Activated naive CD4-positive, alpha-beta T cell (primary cell): ENCODE measurements at places on chromosomes 3 and 15.

DNA sequence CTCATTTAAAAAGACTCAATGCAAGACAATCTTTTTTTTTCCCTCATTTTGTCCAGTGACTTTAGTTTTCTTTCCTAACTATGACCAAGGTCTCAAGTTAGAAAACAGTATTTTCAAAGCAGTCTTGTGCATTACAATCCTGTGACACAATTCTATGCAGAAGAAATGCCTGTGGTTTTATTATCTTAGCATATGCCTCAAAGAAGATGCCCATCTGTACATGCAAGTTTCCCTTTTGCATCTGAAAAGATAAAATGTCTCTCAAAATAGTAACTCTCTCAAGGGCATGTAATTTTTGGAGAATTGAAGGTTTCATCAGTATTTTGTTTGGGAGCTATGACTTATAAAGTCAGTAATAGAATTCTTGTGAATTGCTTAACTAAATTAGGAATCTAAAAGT lies 292.0 kb upstream of the SUCLG2 start:
- no peak for DNase-seq

DNA sequence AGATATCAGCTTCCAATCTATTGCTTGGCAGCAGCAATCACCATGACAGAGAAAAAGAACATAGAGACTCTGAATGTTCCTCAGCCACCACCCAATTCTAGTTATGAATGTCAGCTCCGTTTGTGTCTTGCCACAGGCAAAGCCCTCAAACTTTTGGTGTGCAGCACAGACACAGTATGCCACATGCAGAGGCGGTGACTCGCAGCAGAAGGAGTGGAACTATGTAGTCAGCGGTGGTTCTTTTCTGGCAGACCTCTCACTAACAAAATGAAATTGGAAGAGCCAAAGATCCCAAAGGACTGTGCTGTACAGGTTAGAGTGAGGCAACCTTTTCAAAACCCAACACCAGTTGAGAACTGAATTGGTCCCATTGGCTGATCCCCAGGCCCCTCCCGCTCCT lies 220.9 kb downstream of the SLC9A9 start:
- DNase-seq, result no peak

- no peak for DNase-seq
Measured at GRCh38 chr3:144229330-144229729, 257.7 kb downstream of the DIPK2A start.

- no peak for DNase-seq
Measured at GRCh38 chr3:149468504-149469212, 5.8 kb upstream of the TM4SF4 start.

- DNase-seq, result peak; percentile 78
Measured at GRCh38 chr15:31326875-31327668, 437 bp downstream of the KLF13 start.

- DNase-seq, result no peak
Measured at GRCh38 chr15:79376383-79376782, 55.8 kb upstream of the MINAR1 start.

DNA sequence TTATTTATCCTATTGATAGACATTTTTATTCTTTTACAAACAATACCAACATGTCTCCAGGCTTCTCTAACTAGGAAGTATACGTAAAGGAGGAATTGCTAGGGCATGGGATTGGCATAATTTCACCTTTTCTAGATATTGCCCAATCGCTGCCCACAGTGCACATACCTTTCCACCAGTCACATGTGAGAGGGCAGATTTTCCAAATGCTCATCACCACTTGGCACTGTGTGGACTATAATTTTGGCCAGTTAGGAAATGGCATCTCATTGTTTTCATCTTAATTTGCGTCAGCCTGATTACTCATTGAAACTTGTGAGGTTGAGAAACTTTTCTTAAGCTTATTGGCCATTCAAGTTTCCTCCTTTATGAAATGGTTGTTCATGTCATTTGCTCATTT lies 57.4 kb upstream of the POLR2M start:
- no peak for DNase-seq

DNA sequence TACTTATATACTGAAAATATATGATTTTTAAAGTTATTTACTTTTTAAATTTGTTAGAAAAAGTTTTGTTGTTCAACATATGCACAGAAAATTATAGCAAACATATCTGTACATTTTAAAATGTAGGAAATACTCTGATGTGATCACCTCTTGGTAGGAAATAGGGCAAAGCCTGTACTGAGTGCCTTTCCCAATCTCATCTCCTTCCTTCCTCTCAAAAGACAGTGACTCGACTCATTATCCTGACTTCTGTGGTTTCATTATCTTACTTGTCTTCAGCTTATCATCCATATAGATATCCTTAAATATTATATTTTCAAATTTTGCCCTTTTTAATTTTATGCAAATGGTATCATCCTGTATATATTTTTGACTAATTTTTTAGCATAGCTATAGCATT lies 18.4 kb upstream of the ALCAM start:
- DNase-seq, result no peak

DNA sequence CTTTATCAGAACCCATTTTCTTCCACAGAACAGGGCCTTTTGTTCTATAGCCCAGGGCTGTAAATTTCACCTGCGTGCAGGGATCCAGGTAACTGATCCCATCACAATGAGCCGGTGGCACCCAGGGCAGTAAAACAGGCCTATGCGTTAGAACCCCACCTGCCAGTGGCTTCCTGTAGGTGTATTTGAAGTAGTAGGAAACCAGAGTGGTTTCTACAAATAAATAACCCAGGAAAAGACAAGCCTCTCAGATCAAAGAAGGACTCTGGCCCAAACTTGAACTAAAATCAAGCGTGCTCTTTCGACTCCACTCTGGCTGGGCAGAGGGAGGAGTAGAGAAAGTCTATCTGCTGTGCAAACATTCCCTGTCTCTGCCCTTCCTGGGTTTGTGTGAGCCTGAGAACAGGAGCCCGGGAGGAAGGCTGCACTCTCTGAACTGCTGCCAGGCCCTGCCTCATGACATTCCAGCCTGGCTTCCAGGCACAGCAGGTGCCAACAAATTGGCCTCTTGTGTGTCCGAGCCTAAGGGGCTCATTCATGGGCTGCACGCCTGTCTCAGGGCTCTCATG lies 77.7 kb downstream of the CEMIP start:
- DNase-seq, result no peak

GRCh38 chr3:192812743-192813383 lies 85.5 kb upstream of the FGF12 start:
- DNase-seq, result no peak

GRCh38 chr3:183613366-183614285 lies 21.8 kb upstream of the KLHL24 start:
- DNase-seq, result no peak

- DNase-seq, result peak; percentile 5
Measured at GRCh38 chr3:47057212-47057671, 77.8 kb downstream of the NBEAL2 start.

DNA sequence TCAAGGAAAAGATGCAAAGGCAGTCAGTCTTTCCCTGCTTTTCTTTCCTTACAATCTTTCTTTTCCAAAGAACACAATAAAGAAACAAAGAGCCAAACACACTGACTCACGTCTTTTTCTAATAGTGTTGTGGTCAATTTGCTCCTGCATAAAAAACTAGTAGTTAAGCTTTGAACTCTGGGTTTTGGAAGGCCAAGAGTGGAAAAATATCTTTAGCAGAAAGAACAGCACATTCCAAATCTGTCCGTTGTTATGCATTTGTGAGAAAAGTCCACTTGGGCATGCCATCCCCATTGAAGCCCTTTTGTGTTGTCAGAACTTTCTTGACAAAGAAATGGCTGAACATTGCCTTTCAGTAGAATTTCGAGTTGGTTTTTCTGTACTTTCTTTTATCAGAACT lies 18.2 kb downstream of the COL8A1 start:
- DNase-seq, result no peak

GRCh38 chr15:41281236-41281635 lies 50.2 kb downstream of the CHP1 start:
- DNase-seq, result no peak

DNA sequence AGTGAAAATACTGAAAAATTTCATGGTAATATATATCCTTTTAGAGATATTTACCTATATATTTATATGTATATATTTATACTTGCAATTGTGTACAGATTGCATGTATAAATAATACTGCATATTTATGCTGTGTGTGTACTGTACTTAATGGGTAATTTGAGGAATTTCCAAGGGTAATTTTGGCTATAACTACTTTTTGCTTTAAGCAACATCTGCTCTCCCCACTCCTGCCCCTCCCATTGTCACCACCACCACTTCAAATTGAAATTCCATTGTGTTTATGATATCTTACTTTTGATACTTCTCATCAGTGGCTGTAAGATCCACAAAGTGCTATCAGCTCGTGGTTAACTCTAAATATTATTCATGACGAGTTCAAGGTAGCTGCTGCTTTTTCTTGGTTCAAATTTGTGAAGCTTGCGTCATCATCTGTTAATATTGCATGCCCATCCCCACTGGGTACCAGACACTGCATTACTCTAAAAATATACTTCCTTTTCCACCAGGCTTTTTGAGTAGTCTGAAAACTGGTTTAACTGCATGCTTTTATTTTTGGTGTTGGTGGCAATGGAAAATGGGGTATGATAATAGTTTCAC lies 91.7 kb upstream of the MITF start:
- DNase-seq, result no peak

DNA sequence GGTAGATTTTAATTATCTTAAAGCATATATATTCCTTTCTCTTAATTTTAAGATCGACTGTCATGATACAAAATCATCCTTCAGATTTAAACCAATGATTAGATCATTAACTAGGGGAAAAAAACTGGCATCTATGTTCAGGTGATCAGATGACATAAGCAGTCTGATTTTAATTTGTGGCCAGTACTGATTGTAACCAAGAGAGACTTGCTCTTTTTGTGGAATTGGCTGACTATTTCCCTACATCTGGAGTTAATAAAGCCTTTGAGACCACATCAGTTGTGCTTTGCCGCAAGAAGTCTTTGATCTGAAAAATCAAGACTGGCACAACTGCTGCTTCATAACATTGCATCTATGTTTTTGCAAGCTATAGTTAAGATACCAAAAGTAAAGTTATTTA lies 148.4 kb upstream of the CGNL1 start:
- DNase-seq, result no peak

DNA sequence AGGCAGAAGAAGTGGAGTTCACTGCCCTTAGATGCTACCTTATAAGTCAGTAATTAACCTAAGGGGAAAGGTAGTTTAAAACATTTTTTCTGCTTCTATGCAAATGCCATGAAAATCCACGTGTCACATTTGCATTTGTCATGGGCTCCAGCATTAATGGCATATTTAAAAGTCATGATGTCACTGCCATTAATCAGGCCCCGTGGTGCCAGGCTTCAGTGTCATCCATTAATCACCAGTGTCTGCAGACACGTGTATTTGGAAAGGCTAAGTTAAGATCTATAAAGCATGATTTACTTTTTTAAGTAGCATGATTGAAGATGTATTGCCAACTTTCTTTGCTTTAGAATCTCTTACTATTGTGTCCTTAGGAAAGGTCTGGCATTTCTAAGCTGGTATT lies 857.8 kb downstream of the TUSC7 start:
- DNase-seq, result no peak

- DNase-seq, result no peak
Measured at GRCh38 chr3:54355800-54356199, 233.4 kb downstream of the CACNA2D3 start.

DNA sequence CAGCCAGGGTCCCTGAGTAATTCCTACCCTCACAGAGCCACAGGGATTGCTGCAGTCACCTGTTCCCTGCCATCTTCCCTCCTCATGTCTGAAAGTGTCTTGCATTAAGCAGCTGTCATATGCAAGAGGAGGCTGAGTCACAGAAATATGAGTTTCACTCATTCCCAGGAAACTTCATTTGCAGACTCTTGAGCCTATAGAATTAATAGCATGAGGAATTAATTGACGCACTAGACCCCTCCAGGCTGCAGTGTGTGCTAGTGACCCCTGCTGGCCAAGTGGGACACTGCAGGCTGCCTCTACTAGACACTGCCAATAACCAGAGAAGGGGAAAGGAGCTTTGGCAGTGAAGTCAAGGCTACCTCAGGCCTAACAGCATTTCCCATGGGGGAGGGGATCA lies 50.6 kb upstream of the SLC6A1 start:
- no peak for DNase-seq

GRCh38 chr3:59878038-59878427 lies 828.2 kb upstream of the CFAP20DC start:
- no peak for DNase-seq

DNA sequence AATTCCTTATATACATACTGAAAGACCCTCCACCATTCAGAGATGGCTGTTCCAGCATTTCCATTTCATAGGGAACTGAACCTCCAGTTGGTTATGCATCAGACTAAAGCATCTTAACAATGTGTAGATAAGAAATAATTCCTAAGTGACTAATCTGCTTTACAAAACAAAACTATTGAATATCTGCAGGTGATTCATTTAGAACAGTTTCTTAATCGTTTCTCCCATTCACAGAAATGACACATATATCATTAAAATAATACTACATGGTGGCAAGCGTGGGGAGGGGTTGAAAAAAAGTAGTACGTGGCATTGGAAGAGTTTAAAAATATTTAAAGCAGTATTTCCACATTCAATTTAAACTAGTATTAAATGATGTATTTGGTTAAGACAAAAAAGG lies 19.5 kb downstream of the COPS2 start:
- DNase-seq, result no peak

DNA sequence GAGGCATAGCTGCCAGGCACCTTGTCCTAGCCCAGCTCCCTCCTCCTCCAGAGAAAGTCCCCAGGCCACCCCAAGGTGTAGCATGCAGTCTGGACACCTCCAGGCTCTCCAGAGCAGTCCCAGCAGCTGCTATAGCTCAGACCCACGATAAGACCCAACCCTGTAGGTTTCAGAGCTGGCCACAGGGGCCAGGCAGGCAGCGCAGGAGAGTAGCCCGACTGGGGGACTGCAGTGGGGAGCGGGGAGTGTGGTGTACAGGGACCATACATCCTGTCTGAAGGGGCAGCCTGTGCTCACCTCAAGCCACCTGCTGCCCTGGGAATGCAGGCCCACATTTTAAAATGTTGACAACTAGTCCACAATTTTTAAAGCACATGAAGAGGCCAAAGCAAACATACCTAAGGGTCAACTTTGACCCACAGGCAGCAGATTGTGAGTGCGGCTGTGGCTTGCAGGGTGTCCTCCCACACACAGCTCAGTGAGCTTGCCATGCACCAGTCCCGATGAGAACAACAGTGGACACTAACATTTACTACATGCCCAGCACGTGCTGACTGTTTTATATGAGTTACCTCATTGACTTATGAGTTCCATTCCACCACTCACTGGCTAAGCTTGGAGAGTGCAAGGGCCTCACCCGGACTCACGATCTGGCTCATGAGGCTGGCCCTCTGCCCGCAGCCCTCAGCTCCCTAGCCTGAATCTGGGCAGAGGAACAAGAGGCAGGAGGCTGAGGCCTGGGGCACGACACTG lies 81.4 kb downstream of the DNAJB8 start:
- no peak for DNase-seq
